ENCODE measurements at places on chromosomes 1 and 21.

DNA sequence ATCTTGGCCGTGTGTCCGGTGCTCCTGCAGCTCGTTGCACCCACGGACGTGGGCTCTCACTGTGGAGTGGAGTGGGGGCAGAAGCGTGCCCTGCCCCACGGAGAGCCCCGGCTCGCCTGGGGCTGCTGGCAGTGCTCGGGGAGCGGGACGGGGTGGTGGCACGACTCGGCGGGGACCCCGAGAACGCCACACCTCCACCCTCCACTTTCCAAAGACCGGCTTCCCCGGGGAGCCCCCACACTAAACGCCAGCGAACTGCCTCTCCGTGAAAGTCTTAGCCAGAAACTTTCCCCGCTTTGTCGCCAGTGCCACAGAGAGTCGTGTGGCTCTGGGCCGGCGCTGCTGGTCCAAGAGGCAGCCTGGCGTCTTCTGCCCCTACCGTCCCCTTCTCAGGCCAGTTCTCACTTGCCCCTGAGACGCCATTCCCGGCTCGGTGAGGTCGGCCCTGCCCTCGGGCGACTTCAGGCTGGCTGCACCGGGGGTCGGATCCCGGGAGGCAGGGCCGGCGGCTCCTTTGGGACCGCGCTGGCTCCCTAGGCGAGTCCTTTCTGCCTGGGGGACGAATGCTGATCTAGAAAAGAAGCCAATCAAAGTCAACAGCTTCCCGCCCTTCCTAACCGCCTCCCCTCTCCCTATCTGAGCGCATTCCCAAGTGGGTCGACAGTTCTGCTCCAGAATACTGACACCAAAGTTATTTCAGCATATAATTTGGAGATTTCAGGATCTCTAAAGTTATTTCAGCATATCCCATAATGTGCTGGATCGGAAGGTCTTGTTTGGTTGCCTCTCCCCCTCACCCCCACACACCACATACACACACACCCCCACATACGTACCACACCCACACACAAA lies 2.6 kb upstream of the SAMD13 start:
- DNase-seq = peak; percentile 30

GRCh38 chr1:9735800-9736199 lies 84.3 kb downstream of the PIK3CD start:
- DNase-seq = no peak

DNA sequence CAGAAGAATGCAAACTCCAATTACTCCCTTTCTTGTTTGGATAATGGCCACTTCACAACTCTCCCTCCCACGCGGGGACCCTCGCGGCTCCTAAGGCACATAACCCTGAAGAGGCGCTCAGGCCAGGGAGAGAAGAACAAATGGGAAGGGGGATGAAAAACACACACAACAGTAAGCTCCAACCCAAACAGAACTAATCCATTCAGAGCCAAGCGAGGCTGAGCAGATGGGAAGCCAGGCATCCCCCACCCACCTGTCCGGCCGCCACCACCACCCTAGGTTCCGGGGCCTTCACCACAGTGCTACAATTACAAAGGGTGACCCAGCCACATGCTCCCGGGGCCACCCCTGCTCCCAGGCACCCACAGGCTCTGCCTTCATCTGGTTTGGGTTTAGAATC lies 101.5 kb downstream of the MRPL37 start:
- no peak for DNase-seq

- DNase-seq = no peak
Observed at GRCh38 chr1:235131961-235132360, 3.3 kb upstream of the TOMM20 start.

DNA sequence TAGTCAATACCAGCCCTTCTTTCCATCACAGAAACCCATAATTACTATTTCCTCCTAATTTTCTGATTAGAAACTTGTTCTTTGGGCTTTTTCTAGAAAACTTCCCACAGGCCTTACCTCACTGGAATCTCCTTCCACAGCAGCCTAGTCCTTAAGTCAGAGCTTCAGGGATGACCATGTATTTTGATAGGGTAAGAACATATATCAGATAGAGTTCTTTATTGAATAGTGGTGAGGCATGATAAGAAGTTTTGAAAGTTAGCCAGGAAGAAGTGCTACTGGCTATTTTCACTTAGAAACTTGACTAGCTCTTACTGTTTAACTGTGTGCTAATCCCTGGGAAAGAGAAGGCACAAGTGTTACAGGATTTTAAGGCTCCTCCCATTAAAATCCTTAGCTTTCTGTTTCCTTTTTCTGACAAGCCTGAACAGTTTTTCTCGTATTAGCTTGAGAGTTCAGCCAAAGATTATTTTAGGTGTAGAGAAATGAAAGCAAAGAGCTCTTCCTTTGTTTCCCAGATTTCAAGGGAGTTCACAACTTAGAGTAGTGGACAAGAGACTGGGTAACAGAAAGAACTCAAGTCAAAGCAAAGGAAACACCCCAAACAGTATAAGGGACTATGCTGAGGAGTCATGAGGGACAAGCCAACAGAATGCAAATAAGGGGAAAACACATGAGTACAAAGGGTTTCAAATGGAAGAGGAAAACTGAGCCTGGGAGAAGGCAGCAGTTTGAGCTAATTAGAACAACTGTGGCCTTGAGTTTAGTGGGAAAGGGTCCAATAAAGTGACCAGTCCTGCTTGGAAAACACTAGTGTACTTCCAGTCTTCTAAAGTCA lies 37.2 kb upstream of the AIM2 start:
- DNase-seq = no peak
